ENCODE measurements at places on chromosomes 1 and 21.

DNA sequence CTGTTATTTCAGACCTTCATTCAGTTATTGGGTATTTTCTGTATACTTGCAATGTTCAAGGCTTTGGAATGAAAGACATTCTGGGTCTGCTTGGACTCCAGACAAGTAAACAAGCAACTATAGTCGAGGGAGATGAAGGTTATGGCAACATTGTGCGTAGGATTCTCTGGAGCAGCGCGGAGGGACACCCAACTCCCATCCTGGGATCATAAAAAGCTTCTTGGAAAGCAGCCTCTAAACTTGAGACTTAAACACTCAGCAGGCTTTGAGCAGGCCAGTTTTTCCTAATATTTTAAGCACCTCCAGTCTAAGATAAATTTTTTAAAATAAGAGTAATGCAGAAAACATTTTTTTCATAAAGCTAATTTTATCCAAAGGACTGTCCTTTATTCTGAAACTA lies 7.6 kb upstream of the LYST start:
- DNase-seq: no peak

GRCh38 chr1:86848654-86849053 lies 65.3 kb downstream of the SELENOF start:
- no peak for DNase-seq

DNA sequence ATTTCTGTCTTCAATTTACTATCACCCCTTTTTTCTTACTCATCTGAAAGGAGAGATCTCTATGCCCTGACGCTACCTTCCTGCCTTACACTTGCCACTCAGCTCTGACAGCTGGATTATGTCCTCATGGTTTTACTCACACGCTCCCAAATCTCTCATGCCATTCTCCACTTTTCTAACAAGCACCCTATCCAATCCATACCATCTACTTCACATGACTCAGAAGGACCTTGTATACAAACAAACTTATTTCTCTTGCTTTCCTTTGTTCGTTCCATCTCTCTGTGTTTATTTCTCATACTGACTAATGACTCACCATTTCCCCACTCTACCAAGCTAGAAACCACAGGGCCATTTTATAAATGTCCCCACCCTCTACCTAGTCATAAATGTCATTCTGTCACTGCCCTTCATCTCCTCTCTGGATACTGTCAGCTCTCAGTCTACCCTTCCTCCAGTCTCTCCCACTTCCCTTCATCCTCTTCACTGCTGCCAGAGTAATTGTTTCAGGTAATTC lies 87.3 kb downstream of the USP24 start:
- peak; percentile 10 for DNase-seq

DNA sequence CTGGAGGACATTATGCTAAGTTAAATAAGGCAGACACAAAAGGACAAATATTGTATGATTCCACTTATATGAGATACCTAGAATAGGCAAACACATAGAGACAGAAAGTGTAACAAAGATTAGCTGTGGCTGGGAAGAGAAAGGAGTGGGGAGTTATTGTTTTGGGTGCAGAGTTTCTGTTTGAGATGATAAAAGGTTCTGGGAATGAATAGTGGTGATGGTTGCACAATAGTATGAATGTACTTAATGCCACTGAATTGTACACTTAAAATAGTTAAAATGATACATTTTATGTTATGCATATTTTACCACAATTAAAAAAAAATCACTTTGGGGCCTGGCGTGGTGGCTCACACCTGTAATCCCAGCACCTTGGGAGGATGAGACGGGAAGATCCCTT lies 21.2 kb upstream of the ERO1B start:
- DNase-seq: no peak

DNA sequence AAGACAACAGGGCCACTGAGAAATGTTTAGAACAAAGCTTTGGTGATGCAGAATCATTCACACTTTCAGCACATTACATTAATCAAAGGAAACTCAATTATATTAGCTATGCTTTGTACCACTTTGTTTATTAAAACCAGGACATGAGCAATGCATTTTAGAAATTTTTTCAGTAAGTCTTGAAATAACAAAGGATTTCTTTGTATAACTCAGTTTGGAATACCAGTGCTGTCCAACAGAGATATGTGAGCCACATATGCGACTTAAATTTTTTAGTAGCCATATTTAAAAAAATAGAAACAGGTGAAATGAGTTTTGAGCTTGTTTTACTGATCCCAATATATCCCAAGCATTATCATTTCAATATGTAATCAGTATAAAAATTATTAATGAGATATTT lies 18.8 kb upstream of the F3 start:
- no peak for DNase-seq

GRCh38 chr1:198304431-198304830 lies 147.6 kb downstream of the NEK7 start:
- no peak for DNase-seq

GRCh38 chr1:71026093-71026492 lies 21.5 kb downstream of the PTGER3 start:
- DNase-seq: no peak

- no peak for DNase-seq
Observed at GRCh38 chr1:1244192-1244811, 2.2 kb downstream of the C1QTNF12 start.

- no peak for DNase-seq
Observed at GRCh38 chr21:27584256-27584655, 617.4 kb upstream of the ADAMTS5 start.

DNA sequence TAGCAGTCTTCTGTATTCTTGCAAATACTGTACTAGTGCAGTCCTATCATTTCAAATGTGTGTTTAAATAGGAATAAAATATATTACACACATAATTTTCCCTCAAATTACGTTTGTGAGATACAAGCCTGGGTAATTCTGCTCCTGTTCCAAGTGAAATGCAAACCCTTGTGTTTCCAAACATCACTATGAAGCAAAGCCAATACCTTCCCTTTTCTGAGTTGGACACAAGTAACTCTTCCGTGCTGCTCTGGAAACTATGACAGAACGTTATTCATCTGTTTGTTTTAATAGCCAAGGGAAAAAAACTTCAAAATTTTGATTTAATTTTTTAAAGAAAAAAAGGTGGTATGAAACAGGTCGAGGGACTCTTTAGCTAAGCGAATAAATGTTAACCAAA lies 73.7 kb upstream of the UBE2U start:
- no peak for DNase-seq

DNA sequence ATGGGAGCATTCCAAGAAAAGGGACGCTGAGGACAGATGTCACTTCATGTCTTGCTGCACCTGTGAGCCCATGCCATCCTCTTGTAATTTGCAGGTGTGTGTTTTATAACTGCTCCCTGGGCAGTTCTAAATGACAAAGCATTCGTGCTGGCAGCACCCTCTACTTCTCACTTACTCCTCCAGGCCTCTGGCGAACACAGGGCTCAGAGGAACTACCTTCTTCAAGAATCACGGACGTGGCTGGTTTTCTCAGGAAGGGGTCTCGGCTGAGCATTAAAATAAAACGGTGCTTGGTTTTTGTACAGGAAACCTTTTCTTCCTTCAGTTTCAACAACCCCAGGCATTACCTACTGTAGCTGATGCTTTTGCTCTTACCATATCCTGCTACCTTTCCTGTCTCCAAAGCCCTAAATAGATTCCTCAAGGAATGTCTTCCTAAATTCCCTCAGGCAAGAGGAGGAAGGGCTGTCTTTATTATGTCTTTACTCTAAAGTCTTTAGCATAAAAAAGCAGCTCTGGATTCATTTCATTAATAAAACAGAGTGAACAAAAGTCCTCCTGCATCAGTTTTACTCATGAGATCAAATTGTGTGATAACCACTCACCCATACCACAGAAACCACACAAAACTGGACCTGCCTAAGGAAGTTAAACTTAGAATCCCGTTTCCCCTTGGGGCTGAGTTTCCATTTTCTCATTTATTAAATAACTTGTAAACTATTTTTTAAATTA lies 79.0 kb upstream of the MAP10 start:
- DNase-seq: no peak

All from AG04450 (cell line).